Aorta (tissue), 5 donors: ENCODE measurements at places on chromosomes 3 and 15.

DNA sequence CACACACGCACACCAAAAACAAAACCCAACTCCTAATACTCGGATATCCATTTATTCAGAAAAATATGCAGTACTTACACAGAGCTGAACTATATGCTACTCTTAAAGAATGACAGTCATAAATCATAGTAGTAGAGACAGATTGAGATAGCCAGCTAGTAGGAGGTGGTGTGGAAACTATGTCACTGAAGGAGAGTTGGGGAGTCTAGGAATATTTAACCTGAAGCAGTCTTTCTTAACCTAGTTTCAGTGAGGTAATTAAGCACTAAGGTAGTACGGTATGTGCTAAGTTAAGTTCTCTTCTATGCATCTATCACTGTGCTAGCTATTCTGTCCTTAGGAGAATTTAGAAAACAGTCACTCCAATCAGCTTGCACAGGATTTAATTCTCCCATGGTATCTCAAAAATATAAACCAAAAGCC lies 54.2 kb downstream of the ANKRD28 start:
- DNase-seq: no peak

GRCh38 chr15:40320931-40321371 lies 2.5 kb upstream of the INAFM2 start:
- DNase-seq: peak; percentile 59

DNA sequence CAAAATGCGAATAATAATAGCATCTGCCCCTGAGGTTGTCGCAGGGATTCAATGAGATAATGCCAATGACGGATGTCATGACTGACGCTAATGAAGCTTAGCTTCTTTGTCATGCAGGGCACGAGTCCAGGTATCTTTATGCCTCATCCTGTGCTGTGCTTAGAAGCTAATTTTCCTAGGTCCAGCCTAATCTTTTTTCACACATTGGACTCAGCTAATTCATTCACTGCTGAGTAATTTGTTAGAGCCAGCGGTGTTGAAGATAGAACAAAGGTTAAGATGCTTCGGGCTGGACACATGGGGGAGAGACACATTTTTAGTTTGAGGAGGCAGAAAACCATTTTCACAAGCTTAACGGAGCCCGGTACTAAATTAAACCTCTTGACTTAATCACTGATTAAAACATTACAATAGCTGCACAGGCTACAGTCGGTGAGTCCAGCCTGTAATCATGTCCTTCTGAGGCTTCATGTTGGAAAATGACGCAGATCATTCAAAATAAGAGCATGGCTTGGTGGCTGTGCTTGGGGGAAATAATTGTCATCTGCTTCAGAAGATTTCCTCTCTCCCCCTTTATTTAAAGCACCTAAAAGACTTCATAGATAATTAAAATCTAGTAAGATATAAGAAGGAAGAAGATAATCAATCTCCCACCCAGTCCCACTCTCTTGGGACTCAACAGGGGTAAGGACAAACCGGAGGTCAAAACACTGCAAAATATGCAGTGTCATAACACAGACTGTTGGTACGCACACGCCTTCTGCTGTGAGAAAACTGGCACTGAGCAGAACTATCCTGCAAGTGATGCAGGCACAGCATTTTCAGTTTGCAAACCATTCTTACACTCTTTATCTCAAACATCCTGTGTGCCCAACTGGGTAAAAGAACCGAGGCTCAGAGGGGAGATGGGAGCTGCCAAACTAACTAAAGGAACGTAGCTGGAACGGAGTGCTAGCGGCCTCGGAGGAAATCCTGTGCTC lies 3.3 kb upstream of the CCDC174 start:
- no peak for DNase-seq

DNA sequence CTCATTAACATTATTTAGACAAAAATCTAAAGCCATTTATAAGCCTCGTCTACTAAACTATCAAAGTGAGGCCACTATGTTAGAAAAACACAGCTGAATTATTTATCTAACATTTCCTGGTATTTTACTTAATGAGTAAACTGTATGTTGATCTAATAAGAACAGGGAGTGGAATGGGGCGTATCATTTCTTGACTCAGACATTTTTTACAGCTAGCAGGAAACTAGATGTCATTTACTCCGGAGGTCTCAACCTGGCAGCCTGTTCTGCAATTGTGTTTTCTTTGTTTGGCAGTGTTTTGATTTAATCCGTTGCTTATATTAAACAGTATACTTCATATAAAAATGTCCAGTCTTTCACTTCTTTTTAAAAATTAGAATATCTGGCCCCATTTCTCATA lies 79.1 kb upstream of the ABI3BP start:
- no peak for DNase-seq

GRCh38 chr3:37124435-37124834 lies 49.9 kb downstream of the LRRFIP2 start:
- DNase-seq: no peak

DNA sequence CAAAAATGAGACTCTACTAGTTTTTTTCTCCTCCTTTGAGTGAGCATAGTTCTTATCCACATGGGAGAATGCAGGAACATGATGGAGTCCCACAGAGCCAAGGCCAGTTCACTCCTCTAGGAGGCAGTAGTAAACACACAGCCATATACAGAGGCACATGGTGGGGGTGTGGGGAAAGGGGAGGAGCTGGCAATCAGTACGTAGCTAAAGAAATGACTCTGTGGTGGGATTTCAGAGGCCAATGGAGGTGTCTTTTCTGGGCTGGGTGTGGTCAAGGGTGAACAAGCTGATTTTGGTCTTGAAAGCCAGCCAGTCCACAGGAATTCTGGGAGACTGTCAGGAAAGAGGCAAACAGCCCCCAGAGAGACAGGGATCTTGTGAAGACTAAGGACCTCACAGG lies 6.6 kb upstream of the RAB11A start:
- no peak for DNase-seq

DNA sequence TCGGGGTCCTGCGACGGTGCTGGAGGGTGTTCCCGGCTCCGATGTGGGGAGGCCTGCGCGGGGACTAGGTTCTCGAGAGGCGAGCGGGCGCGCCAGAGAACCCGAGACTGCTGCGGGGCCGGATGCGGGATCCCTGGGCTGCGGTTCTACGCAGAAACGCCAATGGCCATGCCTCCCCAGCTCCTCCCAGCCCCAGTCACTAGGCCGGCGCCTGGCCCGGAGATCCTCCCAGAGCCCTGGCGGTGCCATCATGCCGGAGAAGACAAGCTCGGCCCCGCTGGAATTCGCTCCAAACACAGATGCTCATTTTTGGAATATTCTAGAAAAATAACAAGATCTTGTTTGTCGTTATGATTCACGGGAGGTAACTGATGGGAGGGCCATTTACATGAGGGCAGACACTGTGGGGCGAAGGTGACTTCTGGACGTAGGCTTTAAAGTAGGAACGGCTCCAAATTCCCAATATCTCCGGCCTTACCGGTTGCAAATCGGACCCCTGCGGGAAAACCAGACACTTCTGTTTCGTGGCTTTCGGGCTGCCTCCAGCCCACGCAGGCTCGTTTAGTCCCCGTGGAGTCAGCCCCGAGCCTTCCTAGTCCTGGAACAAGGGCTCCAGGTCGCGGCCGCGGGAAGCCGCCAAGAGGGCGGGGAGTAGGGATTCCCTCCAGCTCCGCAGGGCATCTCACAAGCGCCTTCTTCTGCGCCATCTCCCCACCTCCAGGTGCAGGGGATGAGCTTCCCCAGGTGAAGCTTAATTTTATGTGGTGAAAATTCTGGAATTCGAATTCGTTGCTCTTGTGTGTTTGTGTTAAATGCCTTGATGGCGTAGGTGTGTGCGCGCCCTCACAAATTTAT lies 74.8 kb upstream of the POLG start:
- DNase-seq: no peak

DNA sequence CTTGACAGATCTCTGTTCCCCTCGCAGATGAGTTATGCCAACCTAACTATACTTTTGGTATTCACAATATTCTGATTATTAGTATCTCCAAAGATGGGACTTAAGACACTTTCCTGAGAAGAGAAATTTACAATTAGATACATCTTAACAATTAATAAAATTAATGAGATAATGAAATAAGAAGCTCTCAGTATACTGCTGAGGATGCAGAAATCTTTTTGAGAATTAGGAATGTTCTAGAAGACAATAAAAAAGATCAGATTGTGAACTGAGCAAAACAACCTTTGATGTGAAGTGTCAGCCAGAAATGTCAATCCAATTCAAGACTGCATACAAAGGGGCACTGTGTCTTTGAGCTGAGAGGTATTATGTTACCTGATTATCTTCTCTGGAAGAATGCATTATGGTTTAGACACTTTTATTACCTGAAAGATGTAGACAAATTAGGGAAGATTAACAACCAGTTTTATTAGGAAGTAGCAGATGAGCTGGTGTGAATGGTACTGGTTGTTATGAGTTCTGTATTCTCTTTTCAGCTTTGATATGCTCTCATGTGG lies 262.9 kb downstream of the TIGIT start:
- no peak for DNase-seq

DNA sequence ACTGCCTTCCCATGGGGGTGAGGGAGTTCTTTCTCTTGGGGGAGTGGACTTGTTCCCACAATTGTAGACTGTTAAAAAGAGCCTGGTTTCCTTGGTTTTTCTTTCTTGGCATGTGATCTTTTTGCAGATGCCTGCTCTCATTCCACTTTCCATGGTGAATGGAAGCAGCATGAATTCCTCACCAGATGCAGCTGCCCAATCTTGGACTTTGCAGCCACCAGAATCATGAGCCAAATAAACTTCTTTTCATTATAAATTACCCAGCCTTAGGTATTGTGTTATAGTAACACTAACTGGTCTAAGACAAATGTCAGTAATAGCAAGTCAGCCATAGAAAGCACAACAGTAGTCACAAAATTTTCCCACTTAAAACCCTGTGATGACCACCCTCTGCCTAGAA lies 260.5 kb upstream of the THBS1 start:
- DNase-seq: no peak

DNA sequence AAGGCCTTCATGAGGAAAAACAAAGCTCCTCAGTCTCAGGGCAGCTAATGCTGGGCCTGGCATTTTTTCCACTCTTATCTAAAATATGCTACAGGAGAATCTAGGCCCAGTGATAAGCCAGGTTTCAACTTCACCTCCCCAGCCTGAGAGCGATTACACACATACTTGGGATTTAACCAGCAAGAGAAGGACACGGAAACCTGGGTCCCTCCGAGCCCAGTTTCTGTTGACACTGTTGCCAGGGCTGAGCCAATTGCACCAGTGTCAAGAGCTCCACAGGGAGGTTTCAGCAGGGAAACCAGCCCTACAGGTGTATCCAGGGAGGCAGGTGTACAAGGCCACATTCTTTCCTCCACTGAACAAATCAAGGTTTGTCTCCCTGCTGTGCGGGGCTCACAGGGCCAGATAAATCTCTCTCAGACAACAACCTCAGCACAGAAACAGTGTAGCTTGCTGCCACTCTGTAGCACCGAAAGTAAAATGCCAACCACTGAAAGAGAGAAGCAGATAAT lies 85.4 kb downstream of the MAGI1 start:
- no peak for DNase-seq

DNA sequence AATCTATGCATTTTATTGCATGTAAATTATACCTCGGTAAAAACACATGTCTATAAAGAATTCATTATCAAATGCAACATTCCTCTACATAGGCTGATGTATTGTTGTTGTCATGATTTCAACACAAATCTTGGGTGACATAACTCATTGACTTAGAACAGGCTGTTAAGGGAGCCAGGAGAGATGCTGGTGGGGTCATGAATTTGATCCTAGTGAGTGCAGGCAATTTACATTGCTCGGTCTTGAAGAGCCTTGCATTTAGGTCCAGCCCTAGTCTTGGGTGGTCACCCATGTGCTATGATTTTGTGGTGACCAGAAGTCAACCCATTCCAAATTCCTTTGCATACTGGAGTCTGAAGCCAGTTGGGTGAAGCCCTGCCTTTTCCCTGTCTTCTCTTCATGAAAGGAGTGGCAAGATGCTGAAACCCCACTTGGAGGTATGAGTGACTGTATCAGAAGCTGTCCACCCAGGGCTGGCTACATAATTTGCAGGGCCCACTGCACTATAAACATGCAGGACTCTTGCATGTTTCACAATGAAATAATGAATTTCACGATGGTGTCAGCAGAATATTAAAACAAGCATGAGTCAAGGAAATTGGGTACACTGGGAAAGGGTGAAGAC lies 59.2 kb downstream of the RPLP1 start:
- no peak for DNase-seq

GRCh38 chr15:86659724-86660411 lies 580.2 kb downstream of the AGBL1 start:
- no peak for DNase-seq

DNA sequence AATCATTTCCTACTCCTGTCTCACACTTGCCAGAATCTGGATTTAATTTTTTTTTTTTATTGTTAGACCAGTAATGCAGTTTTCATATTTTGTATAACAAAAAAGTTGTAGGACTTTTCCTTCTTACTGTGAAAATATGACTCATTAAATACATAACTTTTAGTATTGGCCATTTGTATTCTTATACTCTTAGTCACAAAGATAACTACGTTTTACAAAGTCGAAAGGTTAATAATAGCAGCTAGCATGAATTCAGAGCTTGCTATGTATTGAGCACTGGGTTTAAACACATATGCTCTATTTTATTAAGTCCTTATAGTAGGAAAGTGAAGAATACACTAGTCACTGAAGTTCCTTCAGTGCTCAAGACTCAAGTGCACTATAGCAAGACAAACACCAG lies 43.1 kb downstream of the LRRN1 start:
- DNase-seq: no peak

DNA sequence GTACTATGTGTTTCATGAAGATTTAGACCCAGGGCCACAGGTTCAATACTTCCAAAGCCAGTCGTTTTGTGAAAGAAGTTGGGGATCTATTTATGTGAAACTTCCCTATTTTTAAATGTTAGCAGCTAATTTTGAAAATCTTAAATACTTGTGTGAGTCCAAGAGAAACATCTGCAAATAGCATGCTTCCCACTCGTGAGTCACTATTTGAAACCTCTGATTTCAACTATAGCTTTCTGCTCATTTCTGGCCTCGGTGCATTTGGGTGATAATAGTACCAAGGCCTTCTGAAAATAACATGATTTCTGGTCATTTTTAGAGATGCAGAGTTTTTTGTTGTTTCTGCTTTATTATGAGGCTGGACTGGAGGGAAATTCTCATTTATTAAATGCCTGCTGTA lies 110.0 kb downstream of the OPA1 start:
- no peak for DNase-seq

- DNase-seq: peak; percentile 92
Measured at GRCh38 chr3:134373271-134374104, 759 bp downstream of the AMOTL2 start.

DNA sequence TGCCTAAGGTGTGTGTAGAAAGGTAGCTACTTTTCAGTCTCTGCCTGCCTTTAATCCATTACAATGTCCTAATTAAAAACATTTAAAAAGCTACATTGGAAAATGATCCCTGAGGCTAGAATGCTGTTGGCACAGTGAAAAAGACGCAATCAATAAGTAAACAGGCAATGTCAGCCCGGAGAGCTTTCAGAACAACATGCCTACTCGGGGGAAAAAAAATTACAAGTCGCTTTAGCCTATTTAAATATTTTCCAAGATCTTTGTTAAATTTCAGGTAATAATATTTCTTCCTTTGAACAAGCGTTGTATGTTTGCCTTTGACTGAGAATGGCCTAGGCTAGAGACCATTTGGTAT lies 46.6 kb upstream of the CD47 start:
- DNase-seq: no peak

GRCh38 chr3:185760088-185760487 lies 64.8 kb downstream of the IGF2BP2 start:
- DNase-seq: no peak

- no peak for DNase-seq
Measured at GRCh38 chr3:127140501-127141460, 52.1 kb upstream of the PRR23E start.
